ENCODE measurements at places on chromosomes 1 and 21.

- DNase-seq, result no peak
Measured at GRCh38 chr1:33372677-33373076, 51.8 kb upstream of the A3GALT2 start.

- no peak for DNase-seq
Measured at GRCh38 chr1:75908717-75909152, 23.5 kb downstream of the ASB17 start.

- DNase-seq, result peak; percentile 11
Measured at GRCh38 chr21:45138199-45139002, 64.0 kb downstream of the ADARB1 start.

DNA sequence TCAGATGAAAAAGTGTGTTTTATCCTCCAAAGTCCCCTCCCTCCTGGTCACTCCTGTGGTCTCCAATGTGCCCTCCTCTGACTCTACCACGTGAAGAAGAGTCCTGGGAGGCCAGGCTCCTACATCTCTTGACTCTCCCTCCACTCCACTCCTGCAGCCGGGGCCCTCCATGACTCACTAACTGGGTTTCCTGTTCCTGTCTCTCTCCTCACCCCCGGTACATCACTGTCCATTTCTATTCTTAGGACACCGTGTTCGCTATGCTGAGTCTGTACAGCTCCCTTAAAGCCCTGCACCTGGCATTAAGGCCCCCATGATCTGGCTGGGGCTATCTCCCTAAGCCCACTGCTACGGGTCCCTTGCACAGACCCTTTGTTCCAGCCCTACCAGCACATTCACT lies 93.4 kb downstream of the BCAR3 start:
- DNase-seq, result no peak

GRCh38 chr1:12091191-12091590 lies 28.1 kb downstream of the TNFRSF8 start:
- no peak for DNase-seq

DNA sequence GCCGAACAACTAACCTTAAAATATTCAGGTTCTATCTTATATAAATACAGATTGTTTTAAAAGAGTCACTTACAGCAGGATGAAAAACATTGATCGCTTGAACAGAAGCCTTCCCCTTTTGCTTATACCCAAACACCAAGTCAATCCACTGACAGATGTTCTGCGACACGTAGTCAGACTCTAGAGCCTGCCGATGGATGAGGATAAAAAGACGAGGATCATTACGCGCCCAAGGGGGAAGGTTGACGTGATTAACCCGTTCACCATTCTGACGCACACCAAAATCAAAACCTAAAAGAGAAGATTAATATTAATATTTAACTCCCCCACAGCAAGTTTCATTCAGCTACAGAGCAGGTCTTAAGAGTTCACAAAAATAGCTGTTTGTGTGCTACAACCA lies 59.4 kb upstream of the GNG4 start:
- no peak for DNase-seq

GRCh38 chr21:42937960-42938605 lies 12.7 kb upstream of the ERVH48-1 start:
- no peak for DNase-seq

GRCh38 chr21:32298658-32299081 lies at the start of gene MRAP:
Gene MRAP (plus strand): TSS chr21:32298855. CDS start chr21:32298972, 117 bp downstream.
- no peak for DNase-seq

GRCh38 chr1:93453911-93454310 lies 6.0 kb downstream of the FNBP1L start:
- no peak for DNase-seq

DNA sequence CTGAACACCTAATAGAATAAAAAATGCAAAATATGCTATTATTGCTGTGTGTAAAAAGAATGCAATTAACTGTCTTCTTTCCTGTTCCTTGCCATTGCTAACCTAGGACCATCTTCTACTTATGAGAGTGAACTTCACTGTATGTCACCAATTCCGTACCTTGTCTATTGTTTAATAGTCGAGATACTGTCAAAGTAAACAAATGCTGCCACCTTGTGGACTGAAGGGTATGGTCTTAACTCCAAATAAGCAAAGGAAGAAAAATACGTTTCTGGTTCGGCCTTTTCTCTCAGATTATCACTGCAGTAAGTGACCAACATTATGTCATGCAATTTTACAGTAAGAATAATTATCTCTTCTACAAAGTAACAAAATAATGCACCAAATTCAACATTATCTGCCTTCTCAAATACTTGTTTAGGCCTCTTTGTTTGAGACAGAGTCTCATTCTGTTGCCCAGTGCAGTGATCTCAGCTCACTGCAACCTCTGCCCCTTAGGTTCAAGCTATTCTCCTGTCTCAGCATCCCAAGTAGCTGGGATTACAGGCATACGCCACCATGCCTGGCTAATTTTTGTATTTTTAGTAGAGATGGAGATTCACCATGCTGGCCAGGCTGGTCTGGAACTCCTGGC lies 133.4 kb downstream of the COP1 start:
- no peak for DNase-seq

GRCh38 chr1:41018018-41018410 lies 3.5 kb downstream of the SLFNL1 start:
- no peak for DNase-seq

- DNase-seq, result no peak
Measured at GRCh38 chr1:21902026-21903012, 34.8 kb downstream of the HSPG2 start.

DNA sequence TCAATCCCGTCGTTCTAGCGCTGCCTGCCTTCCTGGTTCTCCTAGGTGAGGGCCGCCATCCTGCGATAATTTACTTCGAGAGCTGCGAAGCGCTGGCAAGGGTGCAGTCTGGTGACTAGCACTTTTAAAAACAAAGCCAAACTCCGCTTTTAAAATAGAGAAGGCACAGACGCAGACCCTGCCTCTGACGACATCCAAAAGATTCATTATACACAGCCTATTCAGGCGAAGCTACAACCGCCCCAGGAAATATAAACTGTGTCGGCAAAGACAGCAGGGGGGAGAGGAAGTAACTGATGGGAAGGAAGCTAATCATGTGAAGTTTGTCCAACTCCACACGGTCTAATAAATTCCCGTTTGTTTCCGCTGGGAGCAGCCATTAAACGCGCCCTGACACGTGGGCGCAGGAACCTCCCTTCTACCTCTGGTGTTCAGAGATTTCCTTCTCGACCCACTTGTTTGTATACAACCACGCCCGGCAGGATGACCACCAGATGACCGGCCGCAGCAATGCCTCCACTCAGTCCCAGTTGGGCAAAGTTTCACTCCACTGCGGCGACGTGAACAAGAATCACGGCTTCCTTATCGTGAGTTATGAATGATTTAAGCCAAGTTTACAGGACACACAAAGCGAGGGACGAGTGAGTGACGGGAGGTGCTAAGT lies 1.3 kb downstream of the GNG12 start:
- no peak for DNase-seq

DNA sequence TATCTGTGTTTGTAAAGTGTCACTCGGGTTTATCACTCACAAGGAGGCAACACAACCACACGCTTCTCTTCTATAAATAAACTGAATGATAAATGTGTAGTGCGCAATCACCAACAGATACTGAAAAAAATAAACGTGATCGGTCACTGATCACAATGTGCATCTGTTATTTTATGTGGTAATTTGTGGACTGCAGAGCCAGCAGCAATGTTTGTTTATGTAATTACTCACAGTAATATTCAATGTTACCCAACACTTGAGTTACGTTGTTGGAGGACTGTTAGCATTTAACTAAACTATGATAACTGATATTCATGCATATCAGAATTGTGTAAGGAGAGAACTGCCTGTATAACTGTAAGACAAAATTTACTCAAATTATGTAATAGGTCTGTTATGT lies 129.6 kb downstream of the USH2A start:
- DNase-seq, result no peak

DNA sequence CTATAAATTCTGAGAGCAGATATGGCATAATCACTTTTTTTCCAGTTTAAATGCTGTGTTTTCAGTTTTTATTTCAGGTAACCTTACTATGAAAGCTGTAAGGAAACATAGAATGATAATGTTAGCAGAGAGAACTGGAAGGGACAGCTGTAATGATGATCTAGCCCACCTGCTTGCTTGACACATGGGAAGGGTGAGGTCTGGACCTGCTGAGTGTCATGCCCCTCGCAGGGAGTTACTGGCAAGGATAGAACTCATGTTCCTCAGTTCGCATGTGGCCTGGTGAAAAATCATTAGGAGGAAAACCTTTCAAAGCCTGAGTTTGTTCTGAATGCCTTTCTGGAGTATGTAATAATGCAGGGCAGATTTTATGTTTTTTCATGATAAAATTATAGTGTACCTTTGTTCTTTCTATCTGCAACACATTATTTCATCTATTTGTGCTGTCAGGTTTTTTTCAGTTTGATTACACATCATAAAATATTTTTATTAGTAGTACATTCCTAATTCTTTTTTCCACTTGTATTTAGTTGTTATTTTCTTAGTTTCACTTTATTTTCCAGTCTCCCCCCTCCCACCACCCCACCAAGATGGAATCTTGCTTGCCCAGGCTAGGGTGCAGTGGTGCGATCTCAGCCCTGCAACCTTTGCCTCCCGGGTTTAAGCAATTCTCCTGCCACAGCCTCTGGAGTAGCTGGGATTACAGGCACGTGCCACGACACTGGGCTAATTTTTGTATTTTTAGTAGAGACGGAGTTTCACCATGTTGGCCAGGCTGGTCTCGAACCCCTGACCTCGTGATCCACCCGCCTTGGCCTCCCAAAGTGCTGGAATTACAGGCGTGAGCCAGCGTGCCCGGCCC lies 8.0 kb downstream of the DDI2 start:
- no peak for DNase-seq

All from GF-D8 (cell line).